MCF 10A (cell line): ENCODE measurements at places on chromosomes 4 and X. TPM values are rescaled to one million over a fixed set of nuclear protein-coding genes. Genes with fewer than 3 reads are reported as not detected.

- peak within 1 kb of the TSS; percentile 2 for H3K27ac ChIP-seq
- peaks cover 33% of the 10 kb centered on the region for H3K27me3 ChIP-seq
- peaks cover 13% of the 10 kb centered on the region for H3K4me1 ChIP-seq
- no peak within 1 kb of the TSS for H3K4me3 ChIP-seq
Measured at GRCh38 chrX:134658002-134658759, at the start of gene PLAC1. Gene PLAC1 (minus strand): TSS chrX:134658471. CDS start chrX:134566682, 91,789 bp downstream.

DNA sequence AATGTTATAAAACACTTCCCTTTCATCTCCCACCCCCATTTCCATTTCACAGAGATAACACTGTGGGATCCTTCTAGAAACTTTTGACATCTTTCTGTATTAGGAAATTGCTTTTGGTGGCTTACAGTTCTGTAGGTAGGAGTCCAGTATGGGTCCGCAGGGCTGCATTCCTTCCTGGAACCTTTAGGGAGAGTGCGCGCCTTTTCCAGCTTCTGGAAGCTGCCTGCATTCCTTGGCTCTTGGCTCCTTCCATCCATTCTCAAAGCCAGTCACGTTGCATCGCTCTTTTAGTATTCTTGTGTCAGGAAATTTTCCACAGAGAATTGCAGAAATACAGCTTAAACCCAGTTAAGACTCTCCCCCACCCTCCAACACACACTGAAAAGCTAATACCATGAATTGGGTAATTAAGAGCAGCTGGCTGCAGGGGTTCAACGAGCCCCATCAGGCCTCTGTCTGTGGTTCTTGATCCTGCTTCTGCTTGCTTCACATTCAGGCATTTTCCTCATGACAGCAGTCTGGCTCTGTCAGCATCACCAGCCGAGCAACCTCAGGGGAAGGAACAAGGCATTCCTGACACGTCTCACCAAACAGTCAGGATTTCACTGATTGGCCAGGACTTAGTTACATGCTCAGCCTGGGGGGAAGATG is 48.8 kb downstream of the SEPTIN11 start:
- no peak overlapping the region for H3K4me3 ChIP-seq
- no peaks in the 10 kb centered on the region for H3K27me3 ChIP-seq
- H3K27ac ChIP-seq: peak overlapping the region; percentile 54

SNCA gene
- 29.1 and 34.8 TPM in 2 replicates for total RNA-seq

DNA sequence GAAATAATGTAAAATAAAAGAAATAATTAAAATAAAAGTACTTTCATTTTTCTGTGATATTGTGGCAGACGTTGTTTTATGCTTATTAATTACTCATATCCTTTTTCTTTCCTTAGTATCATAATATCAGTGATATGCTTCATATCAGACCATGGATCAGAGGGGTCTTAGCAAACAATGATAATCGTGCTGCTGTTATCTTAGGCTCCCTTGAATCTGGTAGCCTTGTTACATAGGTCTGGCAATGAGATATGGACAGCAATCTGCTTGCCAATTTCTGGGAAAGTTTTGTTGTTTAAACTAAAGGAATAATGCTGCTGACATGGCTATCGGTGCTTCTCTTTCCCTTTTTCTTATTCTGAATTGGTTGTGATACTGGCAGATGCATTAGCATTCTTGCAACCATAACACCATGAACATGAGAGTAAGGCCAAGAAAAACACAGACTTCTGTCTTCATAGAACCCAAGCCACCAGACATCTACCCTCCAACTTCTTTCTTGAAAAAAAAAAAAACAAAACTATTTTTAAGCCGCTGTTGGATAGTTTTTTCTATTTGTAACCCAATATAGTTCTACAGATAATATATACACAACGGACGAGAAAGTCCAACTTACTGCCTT is 16.4 kb downstream of the EPHA5 start:
- no peak overlapping the region for H3K4me3 ChIP-seq
- no peak overlapping the region for H3K27ac ChIP-seq
- no peak for DNase-seq
- no peaks in the 10 kb centered on the region for H3K27me3 ChIP-seq

GRCh38 chr4:180281724-180282123 is 1961.5 kb upstream of the TENM3 start:
- H3K27ac ChIP-seq: no peak overlapping the region
- no peak overlapping the region for H3K4me3 ChIP-seq
- H3K36me3 ChIP-seq: no peaks in the 10 kb centered on the region
- H3K27me3 ChIP-seq: no peaks in the 10 kb centered on the region
- DNase-seq: no peak

DNA sequence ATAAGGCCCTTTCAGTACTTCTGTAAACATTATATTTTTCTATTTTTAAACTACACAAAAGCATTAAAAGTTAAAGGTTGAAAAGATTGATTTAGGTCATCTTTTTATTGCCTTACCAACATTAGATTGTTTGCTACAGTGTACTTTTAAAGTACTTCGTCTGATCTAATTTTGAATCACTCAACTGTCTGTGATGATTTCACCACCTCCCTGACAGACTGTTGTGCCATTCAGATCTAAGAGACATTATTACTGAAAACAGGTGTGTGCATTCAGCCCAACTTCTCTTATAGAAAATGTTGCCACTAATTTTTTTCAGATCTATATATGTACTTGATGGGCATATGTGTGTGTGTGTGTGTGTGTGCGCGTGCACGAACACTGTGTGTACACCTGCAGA is 39.3 kb downstream of the GASK1B start:
- H3K4me3 ChIP-seq: no peak overlapping the region
- no peaks in the 10 kb centered on the region for H3K27me3 ChIP-seq
- H3K4me1 ChIP-seq: peaks cover 14% of the 10 kb centered on the region
- H3K27ac ChIP-seq: no peak overlapping the region
- H3K36me3 ChIP-seq: no peaks in the 10 kb centered on the region
- DNase-seq: no peak

DNA sequence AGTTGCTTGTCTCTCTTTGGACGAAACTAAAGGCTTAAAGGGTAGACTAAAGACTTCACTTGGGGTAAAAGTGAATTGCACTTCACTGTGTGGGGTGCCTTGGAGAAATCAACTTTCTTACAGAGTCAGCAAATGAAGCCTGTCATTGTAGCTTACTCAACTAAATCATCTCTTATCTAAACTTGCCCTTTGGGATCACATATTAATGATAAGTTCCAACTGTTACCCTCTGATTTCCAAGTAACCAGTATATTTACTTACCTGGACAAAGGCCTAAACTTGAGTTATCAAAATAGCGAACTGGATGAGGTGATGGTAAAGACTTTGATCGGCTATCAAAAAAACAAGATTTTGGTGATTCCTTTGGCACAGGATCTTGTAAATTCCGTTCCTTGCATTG is 8.9 kb upstream of the BDH2 start:
- DNase-seq: no peak
- no peak overlapping the region for H3K4me3 ChIP-seq
- H3K27me3 ChIP-seq: no peaks in the 10 kb centered on the region
- peaks cover 9% of the 10 kb centered on the region for H3K36me3 ChIP-seq

HTN3 gene
- not detected in 2 replicates for total RNA-seq

SMIM10 gene
- total RNA-seq: not detected in 2 replicates

- H3K36me3 ChIP-seq: no peaks in the 10 kb centered on the region
- peaks cover 6% of the 10 kb centered on the region for H3K4me1 ChIP-seq
- peak overlapping the region; percentile 82 for H3K27ac ChIP-seq
- peak overlapping the region; percentile 42 for H3K4me3 ChIP-seq
Measured at GRCh38 chrX:105323928-105324327, 103.4 kb upstream of the TEX13A start.

DNA sequence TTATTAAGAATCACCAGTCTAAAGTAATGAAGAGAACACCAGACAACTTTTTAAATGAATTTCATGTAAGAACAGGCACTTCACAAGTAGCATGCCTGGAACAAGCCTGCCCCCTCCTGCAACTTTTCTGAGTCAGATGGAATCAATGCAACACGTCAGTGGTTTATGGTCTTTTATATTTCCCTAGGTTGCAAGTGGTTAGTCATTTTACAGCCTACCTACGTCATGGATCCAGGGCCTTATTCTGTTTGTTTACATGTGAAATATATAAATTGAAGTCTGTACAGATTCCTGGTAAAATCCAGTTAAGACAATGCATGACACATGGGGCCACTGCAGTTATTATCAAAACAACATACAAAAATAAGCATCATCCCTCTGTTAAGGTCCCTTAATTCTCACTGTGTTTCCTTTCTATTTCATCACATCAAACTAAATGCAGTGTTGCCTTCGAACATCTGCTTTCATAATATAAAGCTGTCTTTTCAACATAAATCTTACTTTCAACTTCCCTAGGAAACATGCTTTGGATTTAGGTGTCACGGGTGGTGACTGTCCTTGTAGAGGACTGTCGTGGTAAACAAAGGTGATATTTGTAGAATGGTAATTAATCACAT is 309.3 kb downstream of the FRMPD4 start:
- no peak overlapping the region for H3K4me3 ChIP-seq
- no peaks in the 10 kb centered on the region for H3K27me3 ChIP-seq
- peak overlapping the region; percentile 92 for H3K27ac ChIP-seq
- H3K4me1 ChIP-seq: peaks cover 18% of the 10 kb centered on the region
- DNase-seq: peak; percentile 80

LARP1B gene
- 56.1 and 62.8 TPM in 2 replicates for total RNA-seq

GRCh38 chr4:81142744-81143143 is 72.3 kb downstream of the PRKG2 start:
- H3K27ac ChIP-seq: peak overlapping the region; percentile 81
- no peaks in the 10 kb centered on the region for H3K36me3 ChIP-seq
- H3K4me3 ChIP-seq: peak overlapping the region; percentile 48

- peak overlapping the region; percentile 53 for H3K4me3 ChIP-seq
- H3K4me1 ChIP-seq: peaks cover 18% of the 10 kb centered on the region
- H3K27ac ChIP-seq: peak overlapping the region; percentile 46
- no peaks in the 10 kb centered on the region for H3K36me3 ChIP-seq
- peak; percentile 81 for DNase-seq
Measured at GRCh38 chr4:15779306-15779705, 1.2 kb downstream of the CD38 start.

GRCh38 chrX:22585831-22586230 is 313.1 kb downstream of the CBLL2 start:
- no peaks in the 10 kb centered on the region for H3K4me1 ChIP-seq
- H3K4me3 ChIP-seq: no peak overlapping the region
- H3K27ac ChIP-seq: no peak overlapping the region
- no peak for DNase-seq
- no peaks in the 10 kb centered on the region for H3K36me3 ChIP-seq
- H3K27me3 ChIP-seq: peaks cover 68% of the 10 kb centered on the region

SSX3 gene
- total RNA-seq: not detected in 2 replicates

SLC25A4 gene
- 18.8 and 18.9 TPM in 2 replicates for total RNA-seq

GRCh38 chrX:49912086-49912485 is 10.3 kb upstream of the CLCN5 start:
- no peaks in the 10 kb centered on the region for H3K4me1 ChIP-seq
- no peak for DNase-seq
- no peaks in the 10 kb centered on the region for H3K36me3 ChIP-seq
- H3K4me3 ChIP-seq: no peak overlapping the region
- H3K27ac ChIP-seq: no peak overlapping the region

NIPAL1 gene
- 6.8 and 10.0 TPM in 2 replicates for total RNA-seq

DNA sequence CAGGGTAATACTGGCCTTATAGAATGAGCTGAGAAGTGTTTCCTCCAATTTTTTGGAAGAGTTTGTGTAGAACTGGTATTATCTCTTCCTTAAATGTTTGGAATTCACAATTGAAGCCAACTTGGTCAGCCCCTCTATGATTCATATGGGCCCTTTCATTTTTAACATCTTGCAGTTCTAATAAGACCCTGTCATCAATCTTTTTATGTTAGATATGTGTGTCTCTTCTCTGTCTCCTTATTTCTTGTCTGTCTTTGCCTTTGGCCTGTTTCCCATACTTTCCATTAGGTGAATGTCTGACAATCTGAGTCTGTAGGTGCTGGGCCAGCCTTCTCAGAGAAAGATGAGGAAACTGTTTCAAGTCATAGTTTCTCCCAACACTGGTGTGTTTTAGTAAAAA is 88.7 kb downstream of the SLC16A2 start:
- H3K27ac ChIP-seq: no peak overlapping the region
- peaks cover 20% of the 10 kb centered on the region for H3K27me3 ChIP-seq
- no peak for DNase-seq
- no peaks in the 10 kb centered on the region for H3K4me1 ChIP-seq

- H3K4me3 ChIP-seq: no peak overlapping the region
- no peaks in the 10 kb centered on the region for H3K27me3 ChIP-seq
- peaks cover 20% of the 10 kb centered on the region for H3K4me1 ChIP-seq
Measured at GRCh38 chr4:15945516-15945915, 7.0 kb upstream of the FGFBP1 start.

NDST4 gene
- total RNA-seq: not detected in 2 replicates

- no peak overlapping the region for H3K4me3 ChIP-seq
- no peaks in the 10 kb centered on the region for H3K27me3 ChIP-seq
- peaks cover 5% of the 10 kb centered on the region for H3K4me1 ChIP-seq
- no peaks in the 10 kb centered on the region for H3K36me3 ChIP-seq
- no peak overlapping the region for H3K27ac ChIP-seq
- DNase-seq: peak; percentile 60
Measured at GRCh38 chr4:27176400-27176799, 315.8 kb downstream of the STIM2 start.

LRCH2 gene
- total RNA-seq: 0.44 and 0.68 TPM in 2 replicates

DNA sequence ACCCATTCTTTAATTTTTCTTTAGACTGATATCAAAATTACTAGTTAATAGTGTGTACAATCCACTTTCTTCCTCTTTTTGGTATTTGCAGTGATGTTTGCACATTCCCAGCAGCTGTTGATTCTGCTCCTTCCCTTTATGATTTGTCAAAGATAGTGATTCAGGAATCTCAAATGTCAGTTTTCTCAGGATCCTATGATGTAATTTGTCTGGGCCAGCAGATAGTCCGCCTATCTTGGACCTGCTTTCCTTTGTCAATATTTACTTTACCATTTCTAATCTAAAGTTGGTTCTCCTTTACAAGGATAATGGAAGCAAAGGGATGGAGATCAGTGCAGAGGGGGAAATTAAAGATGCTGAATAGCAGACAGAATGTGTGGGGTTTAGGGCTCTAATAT is 122.1 kb downstream of the REELD1 start:
- no peak overlapping the region for H3K27ac ChIP-seq
- peak; percentile 23 for DNase-seq
- no peaks in the 10 kb centered on the region for H3K36me3 ChIP-seq
- peaks cover 8% of the 10 kb centered on the region for H3K4me1 ChIP-seq
- H3K27me3 ChIP-seq: no peaks in the 10 kb centered on the region

DNA sequence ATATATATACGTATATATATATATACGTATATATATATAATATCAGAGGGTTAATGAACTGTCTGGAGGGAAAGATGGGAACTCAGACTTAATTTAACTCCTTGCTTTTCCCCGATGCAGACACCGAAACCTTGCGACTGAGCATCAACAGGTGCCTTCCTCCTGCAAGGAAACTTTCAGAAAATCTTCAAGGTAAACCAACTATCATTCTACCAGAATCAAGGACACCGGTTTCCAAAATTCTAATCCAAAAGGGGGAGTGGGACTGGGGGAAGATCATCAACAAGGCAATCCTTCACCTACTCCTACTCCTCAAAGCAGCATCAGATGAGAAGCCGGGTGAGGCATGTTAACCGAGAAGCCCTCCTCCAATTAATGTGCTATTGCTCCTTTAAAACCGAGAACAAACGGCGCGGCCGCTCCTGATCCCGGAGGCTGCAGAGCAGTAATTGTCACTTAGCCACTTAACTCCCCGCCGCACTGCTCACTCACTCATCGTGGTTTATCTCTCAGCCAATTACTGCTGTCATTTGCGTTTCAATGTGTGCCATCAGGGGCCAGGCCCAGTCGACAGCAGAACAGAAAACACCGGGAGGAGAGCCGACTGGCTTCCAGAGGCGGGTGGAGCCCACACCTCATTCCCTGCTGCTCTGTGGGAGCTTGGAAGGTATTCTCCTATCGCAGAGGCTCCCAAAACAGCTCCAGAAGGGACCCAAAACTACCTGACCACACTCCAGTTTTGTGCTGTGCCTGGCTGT is 61.7 kb downstream of the MAML3 start:
- DNase-seq: peak; percentile 37
- H3K4me1 ChIP-seq: peaks cover 45% of the 10 kb centered on the region
- H3K27me3 ChIP-seq: no peaks in the 10 kb centered on the region
- no peaks in the 10 kb centered on the region for H3K36me3 ChIP-seq
- H3K4me3 ChIP-seq: peak overlapping the region; percentile 71
